ENCODE measurements at places on chromosomes 11 and 22. TPM values are rescaled to one million over a fixed set of nuclear protein-coding genes. Genes with fewer than 3 reads are reported as not detected.

The ARFIP2 gene
- total RNA-seq, result 38.5 TPM

The RIN1 gene
- 0.43 TPM for total RNA-seq

The OR2AG1 gene
- total RNA-seq, result not detected

The SMC1B gene
- 0.81 TPM for total RNA-seq

The C22orf31 gene
- not detected for total RNA-seq

The CATSPER1 gene
- total RNA-seq, result 0.33 TPM

The SMDT1 gene
- total RNA-seq, result 92.7 TPM

The IGF2 gene
- 0.70 TPM for total RNA-seq

The PANX2 gene
- 0.88 TPM for total RNA-seq

The BIK gene
- 2.6 TPM for total RNA-seq

GRCh38 chr11:132937016-132937415 is 595.3 kb downstream of the OPCML start:
- DNase-seq, result no peak
- H3K27me3 ChIP-seq, result peaks cover 4% of the 10 kb centered on the region
- H3K27ac ChIP-seq, result no peak overlapping the region
- no peak overlapping the region for H3K4me3 ChIP-seq

DNA sequence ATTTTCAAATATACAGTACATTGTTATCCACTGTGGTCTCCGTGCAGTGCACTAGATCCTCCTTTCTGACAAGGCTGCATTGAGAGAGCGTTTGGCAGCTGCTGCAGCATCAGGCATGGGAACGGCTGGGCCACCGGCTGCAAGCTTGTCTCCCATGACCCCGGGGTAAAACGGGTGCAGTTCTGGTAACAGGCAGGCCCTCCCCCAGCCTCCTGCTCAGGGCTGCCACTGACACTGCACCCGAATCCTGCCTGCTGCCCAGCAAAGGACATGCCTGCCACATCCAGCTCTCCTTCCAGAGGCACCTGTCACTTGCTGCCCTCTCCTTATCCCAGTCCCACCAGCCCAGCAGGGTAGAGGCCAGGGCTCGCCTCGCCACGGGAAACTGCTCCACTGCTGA is 124.5 kb upstream of the TMEM45B start:
- DNase-seq, result no peak
- no peak overlapping the region for H3K4me3 ChIP-seq
- H3K27ac ChIP-seq, result no peak overlapping the region
- H3K27me3 ChIP-seq, result no peaks in the 10 kb centered on the region

DNA sequence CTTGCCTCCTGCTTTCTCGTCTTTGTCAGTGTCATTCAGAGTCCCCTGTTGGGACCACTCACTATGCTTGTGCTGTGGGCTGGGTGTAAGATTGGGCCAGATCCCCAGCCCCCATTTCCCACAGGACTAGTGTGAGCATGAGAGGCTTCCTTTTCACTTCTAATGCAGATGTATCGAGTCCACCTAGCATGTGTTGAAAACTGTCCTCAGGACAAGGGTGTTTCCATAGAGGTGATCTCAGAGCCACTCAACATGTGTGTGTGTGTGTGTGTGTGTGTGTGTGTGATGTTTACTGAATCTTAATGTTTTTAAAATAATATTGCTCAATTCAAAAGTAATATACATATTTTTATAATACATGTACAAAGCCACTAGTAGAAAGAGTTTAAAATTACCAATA is 11.4 kb upstream of the CD44 start:
- no peak for DNase-seq
- no peaks in the 10 kb centered on the region for H3K27me3 ChIP-seq
- peaks cover 36% of the 10 kb centered on the region for H3K4me1 ChIP-seq

GRCh38 chr11:1832211-1832919 is 2.4 kb upstream of the SYT8 start:
- no peaks in the 10 kb centered on the region for H3K4me1 ChIP-seq
- no peak overlapping the region for H3K27ac ChIP-seq
- H3K27me3 ChIP-seq, result peaks cover 5% of the 10 kb centered on the region
- no peak overlapping the region for H3K4me3 ChIP-seq
- peak; percentile 65 for DNase-seq
- no peaks in the 10 kb centered on the region for H3K36me3 ChIP-seq

DNA sequence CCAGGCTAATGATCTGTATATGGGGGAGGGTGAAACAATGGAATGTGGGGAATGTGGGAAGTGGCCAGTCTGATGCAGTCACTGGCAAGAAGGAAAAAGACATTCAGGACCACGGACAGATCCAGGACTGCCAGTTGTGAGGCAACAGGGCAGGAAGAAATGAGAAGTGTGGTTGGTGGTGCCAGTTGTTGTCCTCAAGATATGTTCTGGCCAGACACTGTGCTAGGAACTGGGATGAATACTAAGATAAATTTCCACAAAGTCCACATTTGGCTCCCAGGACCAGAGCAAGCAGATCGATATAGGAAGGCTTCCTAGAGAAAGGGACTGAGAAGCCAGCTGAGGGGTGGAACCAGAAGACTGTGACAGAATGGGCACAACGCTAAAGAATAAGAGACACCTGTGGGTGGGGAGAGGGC is 6.8 kb upstream of the TPBGL start:
- H3K27me3 ChIP-seq, result peaks cover 19% of the 10 kb centered on the region
- no peaks in the 10 kb centered on the region for H3K36me3 ChIP-seq
- H3K4me3 ChIP-seq, result no peak overlapping the region
- no peaks in the 10 kb centered on the region for H3K4me1 ChIP-seq
- peak; percentile 38 for DNase-seq

- no peaks in the 10 kb centered on the region for H3K27me3 ChIP-seq
- H3K4me1 ChIP-seq, result peaks cover 70% of the 10 kb centered on the region
- no peak for DNase-seq
These were observed 6.2 kb downstream of the PICALM start for GRCh38 chr11:86062719-86063118.

- no peak for DNase-seq
- H3K36me3 ChIP-seq, result peaks cover 82% of the 10 kb centered on the region
- no peak overlapping the region for H3K27ac ChIP-seq
These were observed 10.9 kb downstream of the FAM76B start for GRCh38 chr11:95778699-95779098.

DNA sequence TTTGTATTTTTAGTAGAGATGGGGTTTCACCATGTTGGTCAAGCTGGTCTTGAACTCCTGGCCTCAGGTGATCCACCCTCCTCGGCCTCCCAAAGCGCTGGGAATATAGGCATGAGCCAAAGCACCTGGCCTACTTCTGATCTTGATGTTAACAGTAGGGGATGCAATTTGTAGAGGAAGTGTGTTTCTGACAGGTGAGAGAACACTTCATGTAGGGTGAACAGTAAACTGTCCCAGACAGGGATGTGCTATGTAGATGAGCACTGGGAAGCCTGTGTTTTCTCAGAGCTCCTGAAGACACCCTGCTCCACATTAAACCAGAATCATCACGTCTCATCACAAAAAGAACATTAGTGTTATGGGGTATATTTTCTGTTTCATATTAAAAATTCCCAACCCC is 45.1 kb downstream of the UBASH3B start:
- no peak for DNase-seq
- H3K27ac ChIP-seq, result no peak overlapping the region
- H3K4me3 ChIP-seq, result no peak overlapping the region
- peaks cover 49% of the 10 kb centered on the region for H3K4me1 ChIP-seq

GRCh38 chr11:14253840-14254239 is 105.1 kb downstream of the RRAS2 start:
- H3K4me1 ChIP-seq, result peaks cover 8% of the 10 kb centered on the region
- no peak overlapping the region for H3K4me3 ChIP-seq

DNA sequence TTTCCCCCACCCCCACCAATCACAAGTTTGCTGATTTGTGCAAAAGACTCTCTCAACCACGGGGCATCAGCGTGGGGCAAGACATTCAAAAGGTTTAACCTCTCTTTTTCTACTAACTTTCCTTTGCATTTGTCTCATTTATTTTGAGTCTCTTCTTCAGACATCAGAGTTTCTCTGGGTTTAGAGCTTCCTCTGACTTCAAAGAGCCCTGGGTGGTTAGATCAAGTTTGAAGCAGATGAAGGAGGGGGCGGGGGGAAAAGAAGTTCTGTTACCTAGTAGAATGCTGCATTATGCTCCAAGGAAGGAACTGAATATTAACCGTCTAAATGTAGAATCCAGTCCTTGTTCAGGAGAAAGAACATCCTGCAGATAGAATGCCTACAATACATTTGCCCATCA is 24.5 kb downstream of the GAS2 start:
- no peak overlapping the region for H3K4me3 ChIP-seq
- no peak overlapping the region for H3K27ac ChIP-seq
- no peaks in the 10 kb centered on the region for H3K27me3 ChIP-seq
- H3K36me3 ChIP-seq, result no peaks in the 10 kb centered on the region

DNA sequence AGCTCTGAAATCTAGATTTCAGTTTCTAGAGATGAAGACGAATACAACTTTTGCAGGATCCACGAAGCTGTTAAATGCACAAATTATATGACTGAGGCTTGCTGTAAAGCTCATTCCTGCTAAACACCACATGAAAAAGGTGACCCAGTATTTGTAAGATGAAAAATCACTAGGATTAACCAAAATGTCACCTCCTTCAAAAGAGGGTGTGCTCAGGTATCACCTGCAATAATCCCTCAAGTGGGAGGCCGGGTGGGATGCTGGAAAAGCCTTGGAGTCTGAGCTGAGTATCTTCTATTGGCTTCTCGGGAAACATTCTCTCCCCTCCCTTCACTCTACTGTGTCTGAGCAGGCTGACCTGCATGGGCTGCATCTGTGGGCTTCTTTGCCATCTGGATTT is 195.8 kb downstream of the NELL1 start:
- no peaks in the 10 kb centered on the region for H3K27me3 ChIP-seq
- no peaks in the 10 kb centered on the region for H3K36me3 ChIP-seq
- no peak for DNase-seq

DNA sequence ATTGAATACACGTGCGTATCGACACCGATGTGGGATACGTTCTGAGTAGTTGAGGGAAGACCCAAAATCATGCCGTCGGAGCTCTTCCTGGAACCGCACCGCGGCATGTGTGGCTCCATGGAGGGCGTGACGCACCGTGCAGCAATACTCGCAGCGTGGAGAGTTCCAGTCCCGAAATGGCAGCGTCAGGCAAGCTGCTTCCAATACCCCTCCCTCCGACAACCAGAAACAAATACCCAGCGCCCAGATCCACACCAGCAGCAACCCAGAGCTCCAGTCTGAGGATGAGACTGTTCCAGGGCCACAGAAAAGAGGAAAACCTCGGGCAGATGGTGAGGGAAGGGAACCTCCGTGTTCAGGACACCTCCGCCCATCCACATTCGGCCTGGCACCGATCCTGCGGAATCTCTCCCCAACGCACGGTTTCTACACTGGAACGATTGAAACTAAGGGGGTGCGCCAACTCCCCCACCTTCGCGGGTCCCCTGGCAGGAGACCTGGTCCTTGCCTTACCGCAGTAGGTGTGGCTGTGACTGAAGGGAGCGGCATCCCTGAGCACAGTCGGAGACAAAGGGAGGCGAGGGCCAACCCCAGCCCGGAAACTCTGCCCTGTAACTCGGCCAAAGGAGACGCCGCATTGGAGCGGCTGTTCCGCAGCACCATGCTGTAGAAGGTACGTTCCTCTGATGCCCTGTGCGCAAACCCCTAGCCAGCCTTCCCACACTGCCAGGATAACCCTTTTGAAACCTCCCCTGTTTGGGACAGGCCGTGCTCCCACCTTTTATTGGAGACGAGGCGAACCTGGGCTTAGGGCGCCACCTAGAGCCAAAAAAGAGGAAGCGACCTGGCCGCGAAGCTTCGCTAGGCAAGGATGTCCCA is 28.2 kb downstream of the DBX1 start:
- H3K4me1 ChIP-seq, result peaks cover 11% of the 10 kb centered on the region
- peak overlapping the region; percentile 26 for H3K4me3 ChIP-seq
- no peaks in the 10 kb centered on the region for H3K36me3 ChIP-seq
- H3K27ac ChIP-seq, result no peak overlapping the region
- peaks cover 27% of the 10 kb centered on the region for H3K27me3 ChIP-seq

GRCh38 chr11:10476927-10477689 is 22.0 kb downstream of the AMPD3 start:
- H3K27me3 ChIP-seq, result no peaks in the 10 kb centered on the region
- no peak overlapping the region for H3K27ac ChIP-seq
- H3K4me3 ChIP-seq, result no peak overlapping the region
- DNase-seq, result no peak
- H3K36me3 ChIP-seq, result peaks cover 47% of the 10 kb centered on the region
- H3K4me1 ChIP-seq, result no peaks in the 10 kb centered on the region

DNA sequence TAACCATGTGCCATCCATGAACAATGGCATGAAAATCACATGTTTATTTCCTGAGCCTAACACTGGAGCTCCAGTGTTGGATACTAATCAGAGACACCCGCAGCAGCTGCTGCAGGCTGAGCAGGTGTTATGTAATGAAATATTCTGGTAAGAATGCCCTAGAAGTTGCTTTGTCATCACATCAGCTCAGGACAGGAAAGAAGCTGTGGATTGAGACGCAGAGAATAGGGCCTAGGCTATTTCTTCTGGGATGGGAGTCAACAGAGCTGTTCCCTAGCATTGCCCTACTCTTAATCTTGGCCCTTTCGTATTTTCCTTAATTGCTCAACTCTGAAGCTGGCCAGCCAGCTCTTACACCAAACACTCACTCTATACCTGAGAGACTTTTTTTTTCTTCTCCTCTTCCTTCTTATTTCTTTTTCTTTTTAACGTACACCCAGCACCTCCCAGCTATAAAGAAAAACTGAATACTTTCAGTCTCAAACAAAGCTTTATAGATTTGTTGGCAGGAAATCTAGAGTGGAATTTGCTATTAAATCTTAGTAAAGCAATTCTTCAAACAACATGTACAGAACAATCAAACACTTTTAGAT is 31.9 kb downstream of the RASSF10 start:
- no peak overlapping the region for H3K27ac ChIP-seq
- peaks cover 27% of the 10 kb centered on the region for H3K27me3 ChIP-seq
- no peak overlapping the region for H3K4me3 ChIP-seq
- no peaks in the 10 kb centered on the region for H3K36me3 ChIP-seq
- no peak for DNase-seq
- no peaks in the 10 kb centered on the region for H3K4me1 ChIP-seq

DNA sequence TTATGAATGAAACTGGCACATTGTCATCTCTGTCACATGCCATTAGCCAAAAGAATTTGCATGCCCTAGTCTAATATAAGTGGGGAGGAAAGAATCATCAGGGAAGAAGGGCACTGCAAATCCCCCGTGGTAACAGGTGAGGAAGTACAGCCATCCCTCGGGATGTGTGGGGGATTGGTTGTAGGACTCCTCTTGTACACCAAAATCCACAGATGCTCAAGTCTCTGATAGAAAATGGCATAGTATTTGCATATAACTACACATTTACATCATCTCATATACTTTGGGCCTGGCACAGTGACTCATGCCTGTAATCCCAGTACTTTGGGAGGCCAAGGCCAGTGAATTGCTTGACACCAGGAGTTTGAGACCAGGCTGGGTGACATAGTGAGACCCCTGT is 109.7 kb downstream of the HIPK3 start:
- peaks cover 15% of the 10 kb centered on the region for H3K27me3 ChIP-seq
- H3K27ac ChIP-seq, result no peak overlapping the region
- DNase-seq, result no peak
- no peaks in the 10 kb centered on the region for H3K36me3 ChIP-seq

GRCh38 chr22:26921726-26922125 is 264.3 kb downstream of the MIAT start:
- no peaks in the 10 kb centered on the region for H3K4me1 ChIP-seq
- no peaks in the 10 kb centered on the region for H3K27me3 ChIP-seq
- no peak for DNase-seq
- no peak overlapping the region for H3K4me3 ChIP-seq

Data from activated CD4-positive, alpha-beta memory T cell treated with anti-CD3 and anti-CD28 coated beads, Interleukin-2, amount 10 ng/mL, durations not matched to agents 7 days and 5 days (primary cell).